ENCODE measurements at places on chromosomes 3 and 15.

GRCh38 chr15:82231842-82232241 is 30.7 kb downstream of the EFL1 start:
- DNase-seq = no peak

- DNase-seq = no peak
Observed at GRCh38 chr3:26498271-26498670, 124.3 kb upstream of the LRRC3B start.

DNA sequence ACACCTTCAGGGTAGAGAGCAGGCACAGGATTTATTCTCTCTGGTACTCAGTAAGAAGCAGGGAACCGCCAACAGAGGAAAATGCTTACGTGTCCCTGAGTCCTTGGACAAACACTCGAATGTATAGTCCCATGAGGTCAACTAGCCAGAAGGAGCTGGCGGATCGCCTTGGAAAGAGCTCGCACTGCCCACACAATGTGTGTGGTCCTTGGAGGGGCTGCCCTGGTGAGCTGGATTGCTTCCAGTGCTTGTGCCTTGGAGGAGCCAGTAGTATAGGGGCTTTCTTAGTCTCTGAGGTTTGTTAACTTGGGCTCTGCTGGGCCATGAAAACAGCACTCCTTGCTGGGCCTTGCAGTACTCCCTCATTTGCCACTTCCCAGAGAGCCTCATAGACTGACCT is 40.7 kb upstream of the VILL start:
- DNase-seq = no peak

DNA sequence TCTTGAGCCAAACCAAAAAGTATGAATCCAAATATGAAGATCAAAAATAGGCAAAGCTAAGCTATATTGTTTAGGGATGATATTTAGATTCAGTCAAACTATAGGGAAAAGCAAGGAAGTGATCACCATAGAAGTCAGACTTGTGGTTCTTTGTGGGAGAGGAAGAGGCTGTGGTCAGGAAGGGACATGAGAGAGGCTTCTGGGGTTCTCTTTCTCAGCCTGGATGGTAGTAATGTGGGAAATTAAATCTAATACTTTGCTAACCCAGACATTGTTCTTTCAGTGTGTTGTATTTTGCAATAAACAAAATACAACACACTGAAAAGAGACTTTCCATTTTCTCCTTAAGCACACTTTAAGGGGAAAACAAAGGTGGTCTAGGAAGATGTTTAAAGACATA is 3.1 kb downstream of the CX3CR1 start:
- no peak for DNase-seq

GRCh38 chr3:101571028-101571895 is 2.7 kb upstream of the PCNP start:
- DNase-seq = no peak

DNA sequence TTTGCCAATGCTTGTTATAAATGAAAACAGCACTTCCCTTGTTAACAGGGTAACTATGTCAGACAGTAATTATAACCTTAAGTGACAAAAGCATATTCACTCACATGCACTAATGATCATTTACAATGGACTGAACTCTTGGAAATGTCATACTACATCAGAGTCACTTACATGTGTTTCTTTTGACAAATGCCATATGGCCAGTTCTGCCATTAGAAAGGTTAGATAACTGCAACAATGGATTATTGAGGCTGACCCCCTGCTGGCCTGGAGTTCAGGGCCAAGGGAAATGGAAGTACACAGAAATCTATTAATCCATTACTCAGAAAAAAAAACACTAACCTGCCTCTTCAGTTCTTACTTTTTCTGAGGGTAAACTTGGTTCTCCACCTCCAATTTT is 313.4 kb downstream of the CNTN3 start:
- DNase-seq = no peak

GRCh38 chr3:51393134-51393495 is 2.0 kb downstream of the RBM15B start:
- no peak for DNase-seq

DNA sequence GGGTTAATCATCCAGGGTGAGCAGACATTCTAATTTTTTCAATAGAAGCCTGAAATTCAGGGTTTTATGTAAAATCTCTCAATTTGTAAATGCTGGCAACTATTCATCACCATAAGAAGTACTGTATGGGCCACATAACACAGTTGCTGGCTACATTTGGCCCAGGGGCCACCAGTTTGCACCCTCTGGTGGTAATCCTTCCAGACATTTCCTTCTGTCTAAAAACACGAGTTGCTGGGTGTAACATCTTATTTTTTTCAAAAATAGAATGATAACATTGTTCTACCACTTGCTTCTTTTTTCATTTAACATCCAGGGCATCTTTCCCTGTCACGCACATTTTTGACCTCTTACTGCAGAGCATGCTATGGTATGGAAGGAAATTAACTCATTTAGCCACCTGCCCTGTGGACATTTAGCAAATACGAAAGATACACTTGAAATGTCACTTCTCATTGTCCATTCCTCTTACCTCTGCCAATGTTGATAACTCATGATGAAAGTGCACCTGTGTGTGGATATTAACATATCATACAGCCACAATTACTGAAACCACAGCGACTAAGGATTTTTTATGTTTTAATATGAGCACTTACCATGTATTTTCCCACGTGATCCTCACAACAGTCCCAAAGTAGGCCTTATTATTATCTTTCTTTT is 117.5 kb upstream of the ARHGEF3 start:
- DNase-seq = no peak

- no peak for DNase-seq
Observed at GRCh38 chr3:184186184-184186901, at the start of gene ABCF3. Gene ABCF3 (plus strand): TSS chr3:184186199. CDS start chr3:184186208, 9 bp downstream.

DNA sequence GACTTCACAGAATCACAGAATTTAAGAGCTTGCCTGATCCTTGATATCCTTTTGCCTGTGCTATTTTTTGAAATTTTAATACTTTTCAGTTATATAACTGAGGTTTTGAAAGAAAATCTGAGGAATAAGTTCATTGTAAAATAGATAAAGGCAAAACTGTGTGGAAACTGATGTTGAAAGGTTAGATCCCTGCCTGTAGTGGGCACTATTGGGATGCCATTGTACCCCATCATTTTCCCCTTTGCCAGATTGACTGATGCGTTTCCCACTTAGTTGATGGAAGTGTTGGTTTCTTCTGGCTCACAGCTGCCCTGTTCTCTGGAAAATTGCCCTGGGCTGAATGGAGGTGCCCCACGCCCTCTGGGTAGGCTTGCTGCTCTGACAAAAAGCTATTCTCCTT is 387.9 kb downstream of the RBMS3 start:
- no peak for DNase-seq

DNA sequence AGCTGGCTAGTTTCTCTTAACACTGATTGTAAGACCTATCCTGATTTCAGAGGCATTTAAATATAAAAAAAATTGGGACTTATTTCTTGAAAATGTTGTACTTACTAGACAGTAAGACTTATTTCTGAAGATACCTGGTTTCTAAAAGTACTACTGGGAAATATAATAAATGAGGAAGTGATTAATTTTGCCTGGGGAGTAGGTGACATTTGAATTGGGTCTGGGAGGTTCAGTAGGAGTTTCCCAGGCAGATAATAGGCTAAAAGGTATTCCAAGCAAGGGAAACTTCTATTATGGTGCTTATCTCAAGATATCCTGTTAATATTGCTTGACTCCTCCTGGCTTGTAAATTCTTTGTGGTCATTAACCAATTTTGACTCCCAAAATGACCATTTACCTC is 6.5 kb upstream of the IQGAP1 start:
- DNase-seq = no peak

GRCh38 chr15:82789491-82789890 is 16.4 kb downstream of the FSD2 start:
- no peak for DNase-seq

DNA sequence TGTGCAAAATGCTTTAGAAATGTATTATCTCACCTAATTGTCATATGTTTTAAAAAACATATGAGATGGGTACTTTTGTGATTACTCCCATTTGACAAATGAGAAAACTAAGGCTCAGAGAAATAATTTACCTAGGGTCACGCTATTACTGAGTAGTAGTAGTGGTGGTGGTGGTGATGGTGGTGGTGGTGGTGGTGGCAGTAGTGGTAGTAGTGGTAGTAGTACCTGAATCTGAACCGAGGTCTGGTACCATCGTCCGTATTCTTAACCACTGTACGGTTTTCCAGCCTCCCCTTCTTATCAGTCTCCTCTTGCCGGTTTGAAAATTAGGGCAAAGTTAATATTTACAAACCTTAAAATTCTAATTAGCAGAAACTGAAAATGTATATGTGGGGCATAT is 102.4 kb downstream of the KLHL25 start:
- no peak for DNase-seq

GRCh38 chr3:144831955-144832716 is 860.5 kb downstream of the DIPK2A start:
- DNase-seq = no peak

DNA sequence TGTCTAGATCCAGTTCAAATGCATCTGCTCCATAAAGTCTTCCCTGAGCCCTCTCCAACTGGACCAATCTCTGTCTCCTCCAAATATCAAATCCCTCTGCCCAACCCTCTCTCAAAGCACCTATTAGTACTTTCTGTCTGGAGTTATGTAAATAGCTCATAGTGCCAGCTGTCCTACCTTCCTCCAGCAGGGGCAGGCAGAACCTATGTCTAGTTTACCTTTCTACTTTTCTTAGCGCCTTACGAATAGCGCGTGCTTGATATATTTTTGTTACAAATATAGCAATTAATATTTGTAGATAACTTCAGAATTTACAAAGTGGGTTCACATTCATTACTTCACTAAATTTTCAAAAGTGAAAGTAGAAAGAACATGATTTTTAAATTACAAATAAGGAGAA is 14.0 kb upstream of the CCDC80 start:
- DNase-seq = no peak

GRCh38 chr3:165128544-165128943 is 50.2 kb upstream of the SI start:
- DNase-seq = no peak

DNA sequence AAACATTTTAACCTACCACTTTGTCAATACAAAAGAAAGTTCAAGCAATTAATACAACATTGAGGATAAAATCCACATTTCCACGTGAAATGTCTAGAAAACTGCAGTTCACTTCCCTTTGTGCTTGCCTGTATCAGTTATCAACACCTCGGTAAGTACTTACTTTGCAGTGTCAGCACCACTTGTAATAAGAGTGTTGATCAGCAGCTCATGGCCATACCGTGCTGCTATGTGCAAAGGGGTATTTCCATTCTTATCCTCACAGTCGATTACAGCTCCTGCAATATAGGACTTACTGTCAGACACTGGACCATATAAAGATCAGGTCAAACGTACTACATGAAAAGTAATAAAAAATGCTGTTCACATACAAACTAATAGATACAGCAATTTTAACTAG is 84.4 kb downstream of the ANKRD28 start:
- DNase-seq = no peak

GRCh38 chr3:111539351-111540331 is 2.4 kb upstream of the CD96 start:
- peak; percentile 55 for DNase-seq

DNA sequence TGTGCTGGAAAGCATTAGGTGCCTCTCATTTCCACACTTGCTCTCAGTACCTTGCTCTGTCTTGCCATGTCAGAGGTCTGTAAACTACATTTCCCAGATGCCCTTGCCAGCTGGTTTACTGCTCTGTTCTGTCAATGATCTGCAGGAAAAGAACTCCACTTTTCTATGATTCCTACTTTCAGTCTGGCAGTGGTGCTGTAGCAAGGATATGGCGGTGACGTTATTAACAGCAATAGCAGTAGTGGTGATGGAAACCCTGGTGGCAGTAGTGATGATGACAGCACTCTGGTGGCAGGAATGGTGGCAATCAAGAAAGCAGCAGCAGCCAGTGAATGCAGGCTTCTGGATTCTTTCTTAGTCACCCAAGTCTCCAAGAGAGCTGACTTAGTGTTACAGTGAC is 665.2 kb downstream of the DIPK2A start:
- DNase-seq = no peak

DNA sequence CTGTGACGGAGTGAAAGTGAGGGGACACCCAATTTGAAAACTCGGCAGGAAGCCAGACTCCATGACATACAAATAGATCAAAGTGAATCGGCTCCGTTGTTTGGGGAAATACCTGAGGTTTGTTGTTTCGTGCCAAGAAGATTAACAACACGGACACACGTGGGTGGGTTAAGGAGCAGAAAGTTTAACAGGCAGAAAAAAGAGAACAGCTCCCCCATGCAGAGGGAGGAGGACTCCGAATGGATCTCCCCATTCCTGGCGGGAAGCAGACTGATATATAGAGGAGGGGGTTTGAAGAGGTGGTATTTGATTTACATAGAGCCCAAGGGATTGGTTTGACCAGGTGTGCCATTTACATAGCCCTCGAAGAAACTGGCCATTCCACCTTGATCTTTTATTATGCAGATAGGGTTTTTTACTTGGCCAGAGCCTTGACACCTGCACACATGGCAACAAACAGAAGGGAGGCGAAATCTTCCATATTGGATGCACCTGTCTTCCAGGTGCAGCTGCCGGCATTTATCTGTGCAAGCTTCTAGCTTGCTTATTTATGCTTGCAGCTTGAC is 4.8 kb upstream of the SACM1L start:
- DNase-seq = no peak

- DNase-seq = no peak
Observed at GRCh38 chr3:33363113-33363800, 76.9 kb downstream of the UBP1 start.

- no peak for DNase-seq
Observed at GRCh38 chr3:115588201-115589115, 34.9 kb upstream of the GAP43 start.

DNA sequence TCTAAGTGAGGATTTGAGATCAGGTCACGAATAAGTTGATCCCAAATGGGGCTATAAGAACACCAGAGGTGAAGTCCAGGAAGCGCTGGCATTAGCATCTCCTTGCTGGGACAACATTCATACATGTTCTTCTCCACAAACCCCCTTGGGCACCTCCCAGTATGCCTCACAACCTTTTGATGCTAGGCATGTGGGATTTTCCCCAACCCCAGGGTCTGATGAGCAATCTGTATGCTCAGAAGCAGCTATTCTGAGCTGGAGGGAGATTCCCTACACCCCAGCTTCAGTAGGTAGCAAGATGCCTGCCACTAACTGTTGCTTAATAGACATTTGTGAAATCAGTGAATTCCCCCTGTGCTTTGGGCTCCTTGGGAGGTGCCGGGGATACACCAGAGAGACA is 32.2 kb downstream of the SLC6A11 start:
- no peak for DNase-seq
